Caki2 (cell line): ENCODE measurements at places on chromosomes 5 and 9. TPM values are rescaled to one million over a fixed set of nuclear protein-coding genes. Genes with fewer than 3 reads are reported as not detected.

Gene GAS1
- 5.4 and 6.5 TPM in 2 replicates for total RNA-seq

DNA sequence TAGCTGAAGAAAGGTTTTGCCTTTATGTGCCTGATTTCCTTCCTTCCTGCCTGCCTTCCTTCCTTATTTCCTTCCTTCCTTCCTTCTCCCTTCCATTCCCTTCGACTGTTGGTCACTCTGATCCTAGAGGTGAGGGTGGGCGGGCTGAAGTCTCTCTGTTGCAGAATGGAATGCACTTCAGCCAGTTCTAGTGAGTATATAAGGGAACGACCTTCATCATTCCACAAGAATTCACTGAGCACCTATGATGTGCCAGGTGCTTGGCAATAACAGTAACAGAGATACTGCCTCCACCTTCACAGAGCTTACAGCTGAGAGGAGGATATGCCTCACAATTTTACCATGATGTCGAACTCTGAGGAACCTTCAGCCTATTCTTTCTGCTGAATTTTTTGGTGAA lies 8.7 kb upstream of the OR5C1 start:
- no peak for DNase-seq

DNA sequence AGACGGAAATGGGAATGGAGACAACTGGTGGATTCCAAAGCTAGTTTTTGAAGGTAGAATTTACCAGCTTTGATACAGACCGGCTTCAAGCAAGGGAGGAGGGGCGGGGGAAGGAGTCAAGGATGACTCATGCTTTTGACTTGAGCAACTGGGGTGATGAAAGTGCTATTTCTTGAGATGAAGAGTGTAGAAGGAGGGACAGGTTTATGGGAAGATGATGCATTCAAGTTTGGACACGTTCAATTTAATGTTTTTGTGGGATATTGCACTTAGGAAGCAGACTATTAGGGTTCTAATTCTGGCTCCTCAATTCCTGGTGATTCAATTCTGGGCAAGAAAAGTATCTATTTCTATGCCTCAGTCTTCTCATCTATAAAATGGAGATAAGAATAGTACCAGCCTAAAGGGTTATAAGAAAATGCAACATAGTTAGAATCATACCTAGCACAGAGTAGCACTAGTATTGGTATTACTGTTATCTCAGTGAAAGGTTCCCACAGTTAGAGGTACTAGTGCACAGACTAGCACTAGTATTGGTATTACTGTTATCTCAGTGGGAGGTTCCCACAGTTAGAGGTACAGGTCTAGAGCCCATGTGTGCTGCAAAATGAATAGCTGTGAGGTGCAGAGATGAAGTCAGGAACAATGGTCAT lies 4.6 kb downstream of the NIPAL4 start:
- peak; percentile 73 for DNase-seq

DNA sequence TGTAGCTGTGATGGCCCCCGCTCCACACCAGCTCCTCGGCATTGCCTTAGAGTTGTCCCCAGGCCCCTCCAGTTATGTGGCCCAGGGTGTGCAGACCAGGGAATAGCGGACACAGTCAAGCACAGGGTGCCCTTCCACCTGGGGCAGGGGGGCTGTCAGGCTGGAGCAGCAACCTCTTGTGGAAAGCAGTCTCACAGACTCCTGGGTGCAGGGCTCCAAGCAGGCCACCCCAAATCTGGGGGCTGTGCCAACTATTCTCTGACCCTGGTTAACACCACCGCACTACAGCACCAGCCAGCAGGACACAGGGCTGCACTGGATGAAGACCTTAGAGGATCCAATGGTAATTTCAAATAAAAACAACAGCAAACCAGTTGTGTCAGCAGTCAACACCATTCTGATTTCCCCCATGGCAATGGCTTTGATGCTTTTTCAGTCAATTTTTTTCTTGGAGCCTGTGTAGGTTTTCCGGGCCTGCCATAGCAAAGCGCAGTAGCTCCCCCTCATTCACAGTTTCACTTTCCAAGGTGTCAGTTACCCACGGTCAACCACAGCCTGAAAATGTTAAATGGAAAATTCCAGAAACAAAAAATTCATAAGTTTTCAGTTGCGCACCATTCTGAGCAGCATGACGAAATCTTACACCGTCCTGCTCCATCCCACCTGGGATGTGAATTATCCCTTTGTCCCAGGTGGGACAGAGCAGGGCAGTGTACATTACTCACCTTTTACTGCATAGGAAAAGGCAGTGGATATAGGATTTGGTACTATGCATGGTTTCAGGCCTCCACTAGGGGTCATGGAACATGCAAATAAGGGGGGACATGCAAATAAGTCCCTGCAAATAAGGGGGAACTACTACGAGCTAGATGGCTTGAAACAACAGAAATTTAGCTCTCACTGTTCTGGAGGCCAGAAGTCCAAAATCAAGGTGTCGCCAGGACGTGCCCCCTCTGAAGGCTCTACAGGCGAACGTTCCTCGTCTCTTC lies 49.0 kb downstream of the C5orf15 start:
- DNase-seq = no peak

DNA sequence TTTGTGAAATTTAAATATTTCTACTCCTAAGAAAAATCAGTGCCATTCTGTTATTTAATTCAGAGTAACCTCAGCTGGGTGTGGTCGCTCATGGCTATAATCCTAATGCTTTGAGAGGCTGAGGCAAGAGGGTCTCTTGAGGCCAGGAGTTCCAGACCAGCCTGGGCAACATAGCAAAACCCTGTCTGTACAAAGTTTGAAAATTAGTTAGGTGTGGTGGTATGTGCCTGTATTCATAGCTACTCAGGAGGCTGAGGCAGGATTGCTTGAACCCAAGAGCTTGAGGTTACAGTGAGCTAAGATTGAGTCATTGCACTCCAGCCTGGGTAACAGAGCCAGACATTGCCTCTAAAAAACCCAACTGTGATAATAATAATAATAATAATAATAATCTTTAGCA lies 44.8 kb upstream of the CNTLN start:
- no peak for DNase-seq

DNA sequence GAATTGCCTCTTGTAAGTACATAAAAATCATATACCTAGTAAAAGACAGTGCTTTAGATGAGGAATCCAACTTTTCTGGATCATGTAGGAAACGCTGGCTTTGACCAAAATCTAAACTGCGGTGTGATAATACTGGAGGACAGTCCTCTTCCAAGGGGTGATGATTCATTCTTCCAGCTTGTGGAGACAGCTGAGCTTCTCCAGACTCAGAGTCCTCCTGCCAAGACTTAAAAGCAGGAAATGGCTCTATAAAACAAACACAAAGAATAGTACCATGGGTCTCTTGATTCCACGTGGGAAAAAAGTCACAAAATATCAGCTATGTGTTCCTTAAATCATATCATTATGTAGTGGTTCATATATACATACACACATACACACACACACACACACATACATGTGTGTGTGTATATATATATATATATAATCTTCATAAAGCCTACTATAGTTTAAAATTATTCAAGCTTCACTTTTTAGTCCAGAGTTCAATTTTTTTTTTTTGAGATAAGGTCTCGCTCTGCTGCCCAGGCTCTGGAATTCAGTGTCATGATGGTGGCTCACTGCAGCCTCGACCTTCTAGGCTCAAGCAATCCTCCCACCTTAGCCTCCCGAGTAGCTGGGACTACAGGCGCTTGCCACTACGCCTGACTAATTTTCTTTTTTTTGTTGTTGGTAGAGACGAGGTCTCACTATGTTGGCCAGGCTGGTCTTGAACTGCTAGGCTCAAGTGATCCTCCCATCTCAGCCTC lies 65.0 kb downstream of the PKD2L2 start:
- DNase-seq = peak; percentile 63

Gene HRCT1
- total RNA-seq = 26.7 and 36.7 TPM in 2 replicates

DNA sequence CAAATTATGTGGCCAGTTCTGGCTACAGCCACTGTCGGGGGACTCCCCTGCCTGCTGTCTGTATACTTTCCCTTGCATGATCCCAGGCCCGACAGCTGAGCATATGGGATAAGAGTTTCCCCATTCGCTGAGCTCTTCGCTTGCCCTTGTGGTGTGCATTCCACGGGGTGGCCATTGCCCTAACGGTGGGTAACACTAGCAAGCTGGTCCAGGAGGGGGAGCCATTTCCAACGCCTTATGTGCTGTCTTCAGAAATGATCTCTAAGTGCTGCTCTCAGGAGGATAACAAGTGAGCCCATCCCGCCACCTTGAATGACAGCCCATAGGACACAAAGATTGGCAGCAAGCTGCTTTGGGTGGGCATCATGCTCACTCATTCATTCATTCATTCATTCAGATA lies 190.9 kb downstream of the FSTL4 start:
- no peak for DNase-seq

DNA sequence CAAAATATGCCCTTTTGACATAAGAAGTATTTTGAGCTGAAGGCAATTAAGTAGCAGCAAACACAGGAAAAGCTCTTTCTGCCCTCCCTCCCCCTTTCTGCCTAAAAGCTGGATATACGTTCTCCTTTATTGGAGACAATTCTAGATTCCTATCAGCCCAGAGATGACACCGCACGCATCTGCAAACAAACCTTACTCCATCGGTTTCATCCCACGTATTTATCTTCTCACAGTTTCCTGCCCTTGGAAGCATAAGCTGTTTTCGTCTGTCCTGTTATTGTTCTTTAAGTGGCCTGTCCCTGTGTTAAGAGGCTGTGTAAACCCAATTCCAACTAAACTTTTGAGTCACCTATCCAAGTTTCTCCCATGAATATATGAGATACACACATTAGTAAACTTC lies 11.8 kb downstream of the TBC1D9B start:
- DNase-seq = no peak

- no peak for DNase-seq
These were observed 52.3 kb downstream of the TLE4 start for GRCh38 chr9:79623799-79624721.

Gene CHSY3
- not detected in 2 replicates for total RNA-seq

- no peak for DNase-seq
These were observed 25.3 kb downstream of the DAP start for GRCh38 chr5:10735569-10736276.

GRCh38 chr5:32642276-32643002 lies 57.1 kb downstream of the SUB1 start:
- DNase-seq = no peak

DNA sequence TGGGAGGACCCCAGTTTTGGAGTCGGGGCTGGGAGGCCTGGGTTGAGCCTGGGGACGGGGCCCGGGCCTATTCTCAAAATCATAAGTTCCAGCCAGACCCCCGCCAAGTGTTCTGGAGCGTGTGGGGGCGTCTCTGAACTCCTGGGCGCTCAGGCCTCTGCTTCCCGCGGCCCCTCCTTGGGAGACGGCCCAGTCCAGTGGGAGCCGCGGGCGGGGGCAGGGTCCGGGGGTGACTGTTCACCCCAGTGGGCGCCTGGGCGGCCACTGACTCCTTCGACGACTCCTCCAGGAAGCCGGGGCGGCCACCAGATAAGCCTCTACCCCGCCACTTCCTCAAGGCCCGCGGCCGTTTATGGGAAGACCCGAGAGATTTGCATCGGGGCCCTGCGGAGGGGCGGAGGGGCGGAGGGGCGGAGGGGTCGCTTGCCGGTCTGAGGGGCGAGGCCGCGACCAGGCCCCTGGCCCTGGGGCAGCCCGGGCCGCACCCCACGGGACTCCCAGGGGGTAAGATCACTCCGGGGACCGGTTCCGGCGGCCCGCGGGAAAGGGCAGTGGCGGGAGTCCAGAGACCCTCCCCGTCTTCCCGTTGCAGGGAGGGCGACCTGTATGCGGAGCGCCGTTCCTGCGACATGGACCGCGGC lies 655 bp downstream of the TOR4A start:
- no peak for DNase-seq

Gene FBP2
- not detected in 2 replicates for total RNA-seq

Gene WDR55
- total RNA-seq = 26.2 and 30.2 TPM in 2 replicates

- no peak for DNase-seq
These were observed 38.2 kb downstream of the SLC9A3 start for GRCh38 chr5:485946-486491.

GRCh38 chr9:90775657-90776056 lies 26.0 kb upstream of the SYK start:
- DNase-seq = no peak

GRCh38 chr5:93893075-93893474 lies 151.7 kb upstream of the POU5F2 start:
- DNase-seq = no peak

DNA sequence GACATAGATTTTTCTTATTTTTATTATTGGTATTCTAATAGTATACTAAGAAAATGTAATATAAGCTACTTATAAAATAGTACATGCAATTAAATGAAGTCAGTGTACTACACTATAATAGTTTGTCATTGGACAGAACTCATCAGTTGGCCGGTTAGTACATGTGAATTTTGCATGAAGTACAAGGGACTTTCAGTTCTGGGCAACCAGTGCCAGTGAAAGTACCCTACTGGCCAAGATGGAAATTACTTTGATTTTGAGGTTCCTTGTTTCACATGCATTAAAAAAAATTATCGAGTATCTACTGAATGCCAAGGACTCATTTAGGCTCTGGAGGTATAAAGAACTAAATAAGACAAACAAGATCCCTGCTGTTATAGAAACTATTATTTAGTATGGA lies 213.4 kb upstream of the ELL2 start:
- no peak for DNase-seq

Gene PSAT1
- total RNA-seq = 69.4 and 70.3 TPM in 2 replicates

DNA sequence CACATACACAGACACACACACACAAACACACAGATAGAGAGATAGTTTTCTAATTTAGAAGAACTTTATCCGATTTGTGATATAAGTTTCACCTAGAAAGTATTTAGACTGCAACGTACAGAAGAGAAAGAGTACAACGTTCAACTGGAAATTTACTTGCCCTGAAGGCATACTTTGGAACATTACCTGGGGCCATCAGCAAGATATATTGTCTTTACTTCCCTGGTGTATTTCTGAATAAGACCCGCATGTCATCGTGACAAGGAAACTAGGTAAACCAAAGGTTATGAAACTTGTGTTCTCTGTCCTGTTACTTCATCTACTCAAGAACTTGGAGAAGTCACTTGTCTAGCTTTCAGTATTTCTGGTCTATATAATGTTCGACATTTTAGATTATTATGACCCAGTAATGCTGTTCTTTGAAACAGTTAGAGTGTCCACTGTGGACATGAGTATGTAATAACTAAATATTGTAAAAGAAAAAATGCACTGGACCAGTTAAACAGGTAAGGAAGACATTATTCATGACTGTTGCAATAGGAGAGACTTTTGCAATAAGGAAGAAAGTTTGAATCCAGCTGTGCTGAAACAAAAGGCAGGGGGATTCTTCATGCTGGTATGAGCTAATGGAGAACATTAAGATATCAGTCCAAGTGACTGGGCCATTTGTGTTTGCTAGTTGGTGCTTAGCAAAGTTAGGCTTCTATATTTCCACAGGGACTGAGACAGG lies 1791.1 kb downstream of the MAT2B start:
- DNase-seq = no peak
